ENCODE measurements at places on chromosomes 5 and 9.

GRCh38 chr5:22965960-22966359 lies 112.8 kb upstream of the CDH12 start:
- DNase-seq, result no peak

GRCh38 chr9:109411798-109412352 lies 86.2 kb downstream of the PTPN3 start:
- no peak for DNase-seq

DNA sequence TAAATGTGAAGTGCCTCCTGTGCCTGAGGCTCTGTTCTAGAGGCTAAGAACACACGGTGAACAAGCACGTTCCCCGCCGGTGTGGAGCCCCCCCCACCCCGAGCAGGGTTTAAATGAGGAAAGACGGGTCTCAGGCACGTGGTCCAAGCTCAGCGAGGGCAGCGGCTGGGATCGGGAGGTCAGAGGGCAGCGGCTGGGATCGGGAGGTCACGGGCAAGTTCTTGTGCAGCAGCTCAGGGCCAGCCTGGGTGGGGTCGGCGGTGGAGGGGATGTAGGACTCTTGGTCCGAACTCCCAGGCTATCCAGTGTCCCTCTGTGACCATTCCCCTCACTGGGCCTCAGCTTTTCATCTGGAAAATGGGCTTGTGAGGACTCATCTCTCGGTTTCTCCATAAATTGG lies 2.7 kb upstream of the GBGT1 start:
- DNase-seq, result no peak

DNA sequence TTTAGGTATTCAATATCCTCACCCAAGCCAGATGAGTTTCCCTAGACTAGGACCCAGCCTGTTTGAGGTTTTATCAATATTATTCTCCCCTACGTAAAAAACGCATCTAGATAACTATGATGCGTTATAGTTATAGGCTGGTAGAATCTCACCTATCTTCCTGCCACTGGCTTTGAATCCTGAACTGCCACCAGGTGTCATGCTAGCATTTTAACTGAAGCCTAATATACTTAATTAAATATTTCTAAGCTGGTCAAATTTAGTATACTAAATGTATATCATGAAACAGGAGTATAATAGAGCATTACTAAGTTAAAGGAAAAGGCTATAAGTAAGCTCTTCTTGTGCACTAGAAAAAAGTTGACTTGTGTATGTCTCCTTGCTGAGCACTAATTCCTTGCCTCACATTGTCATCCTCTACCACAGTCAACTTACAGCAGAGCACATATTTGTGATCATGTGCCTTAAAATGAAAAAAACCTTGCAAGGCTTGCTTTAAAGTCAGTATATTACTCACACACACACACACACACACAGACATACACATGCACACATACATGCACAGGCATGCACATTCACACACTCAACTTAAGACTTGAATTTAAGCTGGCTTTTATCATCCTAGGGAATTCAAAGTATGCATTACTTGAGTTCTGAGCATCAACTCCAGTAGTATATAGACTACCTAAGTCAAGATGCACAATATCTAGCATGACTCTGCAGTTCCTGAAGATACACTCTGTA lies 303.4 kb downstream of the ADGRV1 start:
- DNase-seq, result no peak

GRCh38 chr9:95598236-95598635 lies 81.5 kb upstream of the PTCH1 start:
- DNase-seq, result no peak

GRCh38 chr5:109273594-109273993 lies 136.2 kb downstream of the PJA2 start:
- DNase-seq, result no peak
